ENCODE measurements at places on chromosomes 1 and 21.

GRCh38 chr1:200893411-200893901 is 1.2 kb upstream of the INAVA start:
- no peak for DNase-seq

- DNase-seq, result peak; percentile 41
Observed at GRCh38 chr1:54081306-54082270, 28.2 kb downstream of the TCEANC2 start.

GRCh38 chr1:115322631-115323030 is 15.4 kb downstream of the NGF start:
- DNase-seq, result no peak

DNA sequence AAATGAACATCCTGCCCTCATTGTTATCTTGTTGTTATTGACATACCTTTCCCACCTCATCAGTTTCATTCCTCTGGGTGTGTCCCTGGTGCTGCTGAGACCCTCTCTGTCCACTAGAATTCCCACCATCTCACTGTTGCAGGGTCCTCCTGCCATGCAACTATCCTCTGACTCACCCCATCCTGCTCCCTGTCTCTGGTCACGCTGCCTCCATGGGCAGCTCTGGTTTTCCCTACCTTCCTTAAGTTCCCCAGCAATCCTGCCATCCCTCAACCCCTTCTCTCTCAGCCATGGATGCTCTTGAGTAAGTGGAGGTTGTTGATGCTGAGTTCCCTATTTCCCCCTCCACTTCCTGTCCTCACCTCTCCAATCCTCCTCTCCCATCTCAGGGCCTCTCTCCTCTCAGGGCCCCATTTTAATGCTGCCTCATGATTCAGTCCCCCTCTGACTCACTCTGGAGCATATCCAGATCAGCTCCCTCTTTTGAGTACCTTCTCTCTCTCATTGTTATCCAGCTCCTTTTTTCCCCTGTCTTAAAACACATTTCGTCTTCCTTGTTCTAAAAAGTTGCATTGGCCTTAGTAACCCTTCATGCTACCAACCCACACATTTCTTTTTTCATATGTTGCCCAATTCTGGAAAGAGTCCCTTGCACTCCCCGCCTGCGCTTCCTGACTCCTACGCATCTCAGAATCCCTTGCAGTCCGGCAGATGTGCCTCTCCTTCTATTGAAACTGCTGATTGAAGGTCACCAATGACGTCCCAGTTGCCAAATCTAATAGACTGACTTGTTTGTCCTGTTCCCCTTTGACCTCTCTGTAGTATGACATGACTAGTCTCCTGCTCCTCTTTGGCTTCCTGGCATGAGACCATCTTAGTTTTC is 92.0 kb downstream of the CNIH3 start:
- DNase-seq, result no peak

GRCh38 chr1:147201276-147201675 is 23.9 kb downstream of the FMO5 start:
- no peak for DNase-seq

Data from NCI-H1694 (cell line).